ENCODE measurements at places on chromosomes 13 and 19. TPM values are rescaled to one million over a fixed set of nuclear protein-coding genes. Genes with fewer than 3 reads are reported as not detected.
A peak's percentile ranks its signal among the peaks of the same experiment; 100 is the strongest.

DNA sequence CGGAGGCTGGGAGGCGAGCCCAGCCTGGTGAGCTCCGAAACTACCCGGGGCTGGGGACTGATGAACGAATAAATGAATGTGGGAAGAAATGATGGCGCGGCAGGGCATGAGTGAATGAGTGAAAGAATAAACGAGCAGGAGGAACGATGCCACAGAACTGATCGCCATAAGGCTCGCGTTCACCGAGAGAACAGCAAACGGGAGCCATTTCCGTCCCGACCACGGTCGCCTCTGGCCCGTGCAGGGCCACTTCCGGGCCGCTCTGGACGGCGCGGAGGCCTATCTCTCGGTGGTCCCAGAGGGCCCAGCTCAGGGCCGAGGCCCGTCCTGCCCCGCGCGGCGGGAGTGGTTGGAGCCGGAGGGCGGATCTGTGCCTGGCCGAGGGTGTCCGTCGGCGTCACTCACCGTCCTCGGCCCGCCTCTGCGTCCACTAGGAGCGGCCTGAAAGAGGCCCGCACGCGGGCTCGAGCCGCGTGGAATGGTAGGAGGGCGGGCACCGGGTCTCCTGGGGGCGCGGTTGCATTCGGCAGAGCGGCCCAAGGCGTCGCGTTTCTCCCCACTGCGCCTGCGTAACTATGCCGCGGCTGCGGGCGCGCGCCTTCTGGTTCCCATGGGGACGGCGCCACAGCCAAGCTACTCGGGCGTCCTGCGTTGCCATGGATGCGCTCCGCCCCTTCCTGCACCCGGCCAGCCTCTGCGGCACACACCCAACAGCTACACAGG lies at the start of gene ZNF497:
Gene ZNF497, minus strand, starts transcription at position 480 of the 723 bp plus-strand sequence. CDS start 5,116 bp downstream, outside the sequence.
- peak; percentile 97 for DNase-seq

- no peak for DNase-seq
Measured at GRCh38 chr13:44703371-44703770, 127.2 kb upstream of the TSC22D1 start.

DNA sequence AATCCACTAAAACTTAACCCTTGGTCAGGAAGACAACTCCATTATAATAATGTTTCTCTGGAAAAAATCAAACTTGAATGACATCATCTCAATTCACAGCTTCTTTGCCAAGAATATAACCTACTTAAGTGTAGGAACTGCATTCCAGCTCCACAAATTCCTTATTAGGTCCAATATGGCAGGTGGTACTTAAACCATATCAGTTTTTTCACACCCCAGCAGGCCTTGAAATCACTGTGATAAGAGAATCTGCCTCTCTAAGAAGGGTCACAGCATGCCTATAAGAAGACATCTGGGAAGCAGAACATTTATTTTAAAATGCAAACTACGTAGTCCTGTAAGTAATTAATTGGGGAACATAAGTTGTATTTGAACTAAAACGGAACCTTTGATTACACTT lies 687.8 kb downstream of the DIAPH3 start:
- DNase-seq: no peak

DNA sequence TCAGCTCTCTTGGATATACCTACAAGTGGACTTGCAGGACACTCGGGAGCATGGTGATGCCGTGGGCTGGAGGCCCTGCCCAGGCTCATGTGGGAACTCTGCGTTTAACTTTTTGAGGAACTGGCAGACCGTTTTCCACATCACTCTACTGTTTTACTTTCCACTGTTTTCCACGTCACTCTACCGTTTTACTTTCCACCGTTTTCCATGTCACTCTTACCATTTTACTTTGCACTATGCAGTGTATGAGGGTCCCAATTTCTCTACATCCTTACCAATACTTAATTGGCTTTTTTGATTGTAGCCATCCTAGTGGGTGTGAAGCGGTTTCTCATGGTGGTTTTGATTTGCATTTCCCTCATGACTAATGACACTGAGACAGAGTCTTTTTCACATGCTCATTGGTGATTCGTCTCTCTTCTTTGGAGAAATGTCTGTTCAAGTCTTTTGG lies 40.5 kb downstream of the GATAD2A start:
- no peak for DNase-seq

DNA sequence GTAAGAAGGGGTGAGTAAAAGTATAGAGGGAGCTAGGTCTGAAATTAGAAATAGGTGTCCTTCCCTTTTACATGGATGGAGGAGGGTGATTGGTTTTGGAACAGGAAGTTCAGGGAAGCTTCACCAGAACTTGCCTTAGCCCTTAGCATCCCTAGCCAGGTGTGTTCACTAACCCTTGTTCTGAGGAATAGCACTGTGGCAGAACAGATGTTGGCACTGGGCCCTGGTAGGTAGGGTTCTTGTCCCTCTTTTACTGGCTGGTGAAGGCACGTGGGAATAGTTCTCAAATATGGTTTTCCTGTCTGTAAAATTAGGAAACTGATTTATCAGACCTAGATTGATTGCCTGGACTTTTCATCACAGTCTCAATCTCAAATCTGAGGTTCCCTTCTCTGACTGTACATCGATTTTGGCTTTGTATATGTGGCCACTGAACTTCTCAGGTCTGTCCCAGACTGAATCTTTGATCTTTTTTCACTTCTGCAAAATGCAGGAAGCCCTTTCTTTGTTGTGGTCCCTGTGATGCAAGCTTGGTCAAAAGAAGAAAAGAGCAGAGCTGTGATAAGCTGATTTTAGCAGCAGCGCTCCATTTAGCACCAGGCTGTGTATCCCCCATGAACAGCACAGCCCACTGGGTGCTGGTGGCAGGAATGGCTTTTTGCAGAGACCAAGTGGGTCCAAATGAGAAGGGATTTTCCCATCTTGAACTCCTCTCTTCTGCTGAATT lies 86.2 kb upstream of the HTR2A start:
- no peak for DNase-seq

The OVOL3 gene
- total RNA-seq: not detected

The GPR108 gene
- total RNA-seq: 78.1 TPM

- DNase-seq: no peak
Measured at GRCh38 chr19:16068696-16069259, 7.5 kb upstream of the TPM4 start.

All from MG63 (cell line).